Mesothelial cell of epicardium (in vitro differentiated cells): ENCODE measurements at places on chromosomes 4 and X.
A peak's percentile ranks its signal among the peaks of the same experiment; 100 is the strongest.

GRCh38 chr4:25818876-25819275 lies 43.9 kb downstream of the SEL1L3 start:
- DNase-seq, result no peak

DNA sequence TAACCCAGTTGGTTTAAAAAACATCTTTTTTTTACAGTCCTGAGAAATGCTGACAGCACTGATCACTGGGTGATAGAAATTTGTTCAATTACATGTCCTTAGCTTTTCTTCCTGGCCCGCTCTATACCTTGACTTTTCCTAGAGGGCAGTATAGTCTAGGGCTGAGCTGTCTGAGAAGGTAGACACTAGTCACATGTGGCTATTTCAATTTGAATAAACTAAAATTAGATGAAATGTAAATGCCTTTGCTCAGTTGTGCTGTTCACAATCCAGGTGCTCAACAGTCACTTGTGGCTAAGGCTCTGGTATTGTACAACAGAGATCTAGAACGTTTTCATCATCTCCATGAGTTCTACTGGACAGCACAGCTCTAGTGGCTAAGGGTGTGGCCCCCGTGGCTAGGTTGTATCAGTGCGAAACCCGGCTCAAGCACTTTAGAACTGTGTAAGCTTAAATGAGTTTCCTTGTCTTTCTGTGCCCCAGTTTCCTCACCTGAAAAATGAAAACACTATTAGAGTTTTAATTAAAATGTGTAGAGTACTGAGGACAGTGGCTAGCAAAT lies 111.6 kb upstream of the WDR17 start:
- DNase-seq, result no peak

DNA sequence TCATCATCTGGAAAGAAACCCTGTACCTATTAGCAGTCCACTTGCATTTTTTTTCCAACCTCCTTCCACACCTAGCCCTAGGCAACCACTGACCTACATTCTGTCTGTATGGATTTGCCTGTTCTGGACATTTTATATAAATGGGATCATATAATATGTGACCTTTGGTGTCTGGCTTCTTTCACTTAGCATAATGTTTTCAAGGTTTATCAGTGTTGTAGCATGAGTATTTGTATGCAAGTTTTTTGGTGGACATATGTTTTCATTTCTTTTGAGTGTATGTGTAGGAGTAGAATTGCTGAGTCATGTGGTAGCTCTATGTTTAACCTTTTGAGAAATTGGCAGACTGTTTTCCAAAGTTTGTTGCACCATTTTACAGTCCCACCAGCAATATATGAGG lies 198.6 kb downstream of the CEP135 start:
- no peak for DNase-seq

- DNase-seq, result no peak
Observed at GRCh38 chrX:123215397-123216089, 31.5 kb downstream of the GRIA3 start.

- peak; percentile 57 for DNase-seq
Observed at GRCh38 chrX:12974796-12975669, at the start of gene TMSB4X. TMSB4X (plus strand) TSS chrX:12975110.

DNA sequence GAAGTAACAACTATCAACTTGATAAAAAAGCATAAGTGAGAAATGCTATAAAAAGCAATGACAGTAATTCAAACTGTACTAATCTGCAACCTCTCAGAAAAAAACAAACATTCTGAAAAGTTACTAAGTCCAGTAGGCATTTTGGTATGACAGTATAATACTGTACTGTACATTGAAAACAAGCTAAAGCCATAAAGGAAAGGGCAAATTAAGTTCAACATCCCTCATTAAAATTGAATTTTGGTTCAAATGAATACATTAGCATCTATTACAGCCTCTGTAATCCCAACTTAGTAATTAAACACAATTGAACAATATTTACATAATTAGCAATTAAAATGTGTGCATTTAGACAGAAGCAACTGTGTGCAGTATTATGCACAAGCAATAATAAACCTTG lies 53.7 kb downstream of the C4orf46 start:
- no peak for DNase-seq

DNA sequence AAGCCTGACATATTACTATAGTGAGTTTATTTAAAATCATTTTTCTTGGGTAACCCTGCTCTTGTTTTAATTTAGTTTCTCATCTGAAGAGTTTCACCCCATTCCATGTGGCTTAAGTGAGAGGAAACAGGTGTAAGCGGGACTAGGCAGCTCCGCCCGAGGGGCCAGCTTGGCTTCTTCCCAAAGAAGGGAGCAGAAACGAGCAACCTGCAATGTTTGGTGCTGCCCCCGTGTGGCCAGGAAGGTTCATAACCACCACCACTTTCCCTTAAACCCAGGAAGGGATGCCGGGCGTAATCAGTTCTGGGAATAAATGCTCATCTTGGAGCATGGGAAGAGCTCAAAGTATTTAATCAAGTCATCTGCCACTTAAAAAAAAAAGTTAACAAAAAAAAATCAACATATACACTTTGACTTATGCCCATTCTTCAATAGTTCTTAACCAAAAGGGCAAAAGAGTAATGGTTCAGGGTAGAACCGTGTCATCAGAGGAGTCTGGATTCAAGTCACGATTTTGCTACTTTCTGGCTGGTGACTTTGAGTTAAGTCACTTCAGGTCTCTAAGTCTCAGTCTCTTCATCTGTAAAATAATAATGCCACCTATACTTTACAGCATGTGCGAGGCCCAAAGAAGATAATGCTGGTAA lies 147.9 kb downstream of the NSUN7 start:
- DNase-seq, result peak; percentile 86
